T-helper 2 cell (primary cell): ENCODE measurements at places on chromosomes 3 and 15.

- no peak for DNase-seq
Measured at GRCh38 chr3:54192026-54192425, 69.7 kb downstream of the CACNA2D3 start.

DNA sequence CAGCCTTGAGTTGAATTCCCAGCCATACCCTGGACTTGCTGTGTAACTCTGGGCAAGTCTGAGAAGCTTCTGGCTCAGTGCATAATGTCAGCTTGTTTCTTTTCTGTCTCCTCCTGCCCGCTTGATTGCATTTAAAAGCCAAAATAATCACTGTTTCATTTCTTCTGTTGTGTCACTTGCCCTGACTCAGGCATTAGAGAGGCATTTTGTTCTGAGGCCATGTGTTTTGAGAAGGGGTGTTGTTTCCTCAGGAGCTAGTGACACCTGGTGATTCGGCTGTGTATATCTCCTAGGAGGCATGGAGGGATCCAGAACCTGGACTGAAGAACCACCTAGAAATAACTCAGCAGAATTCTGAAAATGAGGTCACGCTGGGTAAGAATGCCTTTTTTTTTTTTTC lies 16.0 kb downstream of the WDR73 start:
- DNase-seq, result peak; percentile 28

GRCh38 chr3:43388915-43389314 lies 102.6 kb downstream of the SNRK start:
- DNase-seq, result peak; percentile 38

- DNase-seq, result no peak
Measured at GRCh38 chr15:100863075-100863795, 16.4 kb upstream of the ALDH1A3 start.

DNA sequence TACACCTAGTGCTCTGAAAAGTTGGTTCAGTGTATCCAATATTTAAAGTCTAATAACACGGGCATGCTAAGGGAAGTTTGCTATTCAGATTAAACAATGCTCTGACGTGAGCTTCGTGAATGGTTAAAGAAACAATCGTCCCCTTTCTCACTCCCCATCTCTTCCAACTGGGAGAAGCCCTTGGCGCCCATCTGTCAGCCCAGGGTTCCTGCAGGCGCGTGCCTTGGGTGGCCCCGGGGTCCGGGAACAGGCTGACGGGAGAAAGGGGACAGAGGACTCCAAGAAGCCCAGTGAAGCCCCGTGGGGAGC lies 413 bp downstream of the SEC22C start:
- no peak for DNase-seq

- DNase-seq, result no peak
Measured at GRCh38 chr3:4943549-4943948, 35.7 kb upstream of the BHLHE40 start.

GRCh38 chr3:19399836-19400235 lies 251.5 kb downstream of the KCNH8 start:
- DNase-seq, result no peak

- no peak for DNase-seq
Measured at GRCh38 chr15:85351965-85352364, 28.4 kb upstream of the AKAP13 start.

GRCh38 chr3:134768837-134769236 lies 26.2 kb upstream of the EPHB1 start:
- no peak for DNase-seq

DNA sequence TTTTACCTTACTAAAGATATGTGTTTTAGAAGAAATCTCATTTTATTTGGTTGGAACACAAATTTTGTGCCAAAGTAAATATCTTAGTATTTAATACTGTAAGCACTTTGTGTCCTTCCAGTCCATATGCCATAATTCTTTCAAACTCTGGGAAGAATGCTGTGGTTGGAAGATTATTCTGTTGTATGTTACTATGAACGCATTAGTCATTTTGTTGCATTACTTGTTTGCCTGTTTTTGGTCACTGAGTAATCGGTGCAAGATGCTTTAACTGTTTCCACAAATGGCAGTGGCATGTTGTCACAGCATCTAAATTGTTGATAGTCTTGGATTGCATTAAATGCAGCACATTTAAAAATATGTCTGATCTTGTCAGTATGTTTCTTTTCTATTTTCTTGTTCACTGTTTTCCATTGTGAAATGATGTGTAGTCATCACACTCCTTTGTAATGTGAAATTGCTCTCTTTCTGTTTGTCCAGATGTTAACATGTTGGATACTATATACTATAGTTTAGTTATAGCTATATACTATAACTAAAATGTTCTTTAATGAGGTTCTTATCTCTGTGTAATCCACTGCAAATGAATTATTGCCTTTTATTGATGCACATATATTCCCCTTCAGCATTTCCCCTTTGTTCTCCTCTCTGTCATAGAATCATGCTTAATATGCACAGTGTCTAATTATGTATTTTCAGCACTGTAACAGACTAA lies 89.9 kb upstream of the FLNB start:
- DNase-seq, result no peak

DNA sequence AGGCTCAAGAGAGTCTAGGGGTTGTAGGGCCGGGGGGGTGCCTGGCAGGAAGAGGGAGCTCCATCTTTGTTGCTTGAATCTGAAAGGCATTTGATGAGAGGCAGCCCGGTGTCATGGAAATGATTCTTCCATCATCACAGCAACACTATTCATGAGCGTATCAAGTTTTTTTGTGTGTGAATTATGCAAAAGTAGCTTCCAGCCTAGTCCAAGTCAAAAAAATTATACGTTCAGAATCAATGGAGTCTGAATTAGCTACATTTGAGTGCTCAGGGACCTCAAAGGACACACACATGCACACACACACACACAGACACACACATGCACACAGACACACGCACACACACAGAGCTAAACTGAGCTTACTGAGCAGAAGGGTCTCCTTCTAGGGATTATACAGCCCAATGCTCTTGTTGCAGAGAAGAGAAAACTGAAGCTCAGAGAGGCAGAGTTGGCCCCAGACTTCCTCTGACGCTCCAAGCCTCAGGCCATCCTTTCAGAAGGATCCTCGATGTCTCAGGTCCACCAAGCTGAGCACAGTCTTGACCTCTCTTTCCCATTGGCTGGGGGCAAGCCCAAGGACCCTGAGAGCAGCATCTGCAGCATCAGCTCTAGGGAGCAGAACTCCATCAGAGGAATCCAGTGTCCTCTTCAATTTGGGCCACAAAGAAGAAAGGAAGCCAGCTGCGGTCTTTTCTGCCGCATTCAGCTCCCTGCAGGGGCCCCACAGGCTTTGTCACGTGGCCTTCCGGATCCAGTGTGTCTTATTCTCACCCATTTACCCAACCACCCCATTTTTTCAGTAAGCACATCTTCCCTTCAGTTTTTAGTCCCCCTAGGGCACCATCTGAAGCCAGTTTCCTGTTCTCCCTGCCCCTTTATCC lies 228.0 kb downstream of the UACA start:
- peak; percentile 32 for DNase-seq

GRCh38 chr3:102159810-102160451 lies 274.9 kb upstream of the ZPLD1 start:
- DNase-seq, result no peak

- no peak for DNase-seq
Measured at GRCh38 chr15:92155934-92156333, 237.7 kb upstream of the ST8SIA2 start.

GRCh38 chr3:58173669-58174398 lies 36.9 kb downstream of the DNASE1L3 start:
- no peak for DNase-seq

DNA sequence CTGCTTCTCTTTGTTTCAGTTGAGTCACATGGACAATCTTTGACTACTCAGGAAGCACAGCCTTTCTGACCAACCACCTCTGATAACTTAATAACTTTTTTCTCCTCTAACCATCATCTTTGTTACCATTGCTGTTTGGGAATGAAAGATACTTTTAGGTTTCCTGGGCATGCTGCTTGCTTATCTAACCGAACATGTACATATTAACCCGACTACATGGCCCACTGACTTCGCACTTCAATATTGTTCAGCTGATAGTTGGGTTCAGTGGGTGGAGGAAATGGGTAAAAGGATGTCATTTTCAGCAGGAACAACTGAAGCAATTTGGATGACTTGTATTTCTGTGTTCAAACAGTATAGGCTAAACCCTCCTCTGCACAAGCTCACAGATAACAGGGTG lies 214.3 kb downstream of the SQOR start:
- DNase-seq, result no peak

DNA sequence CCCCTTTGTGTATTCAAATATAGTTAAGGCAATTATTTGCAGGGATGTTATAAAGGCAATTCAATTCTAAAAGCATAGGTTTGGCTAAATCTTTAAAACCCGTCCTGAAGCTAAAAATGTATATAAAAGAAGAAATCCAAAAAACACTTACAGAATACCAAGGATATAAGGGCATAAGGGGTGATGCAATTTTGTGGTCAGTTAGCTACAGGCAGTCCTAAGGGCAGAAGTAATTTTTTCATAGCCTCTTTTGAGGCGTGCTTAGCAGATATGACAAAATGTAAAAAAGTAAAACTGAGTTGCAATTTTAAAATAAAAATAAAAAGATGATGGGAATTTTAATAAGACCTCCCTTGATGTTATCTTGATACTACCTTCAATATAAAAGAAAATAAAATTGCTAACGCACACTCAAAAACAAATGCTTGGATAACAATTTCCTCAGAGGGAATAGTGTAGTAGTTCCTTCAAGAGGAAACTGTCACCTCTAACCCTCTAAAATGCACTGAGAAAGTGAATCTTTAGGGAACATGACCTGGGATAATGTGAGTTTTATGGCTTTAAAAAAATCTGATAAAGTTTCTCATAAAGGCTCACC lies 104.2 kb downstream of the MYH15 start:
- DNase-seq, result no peak

DNA sequence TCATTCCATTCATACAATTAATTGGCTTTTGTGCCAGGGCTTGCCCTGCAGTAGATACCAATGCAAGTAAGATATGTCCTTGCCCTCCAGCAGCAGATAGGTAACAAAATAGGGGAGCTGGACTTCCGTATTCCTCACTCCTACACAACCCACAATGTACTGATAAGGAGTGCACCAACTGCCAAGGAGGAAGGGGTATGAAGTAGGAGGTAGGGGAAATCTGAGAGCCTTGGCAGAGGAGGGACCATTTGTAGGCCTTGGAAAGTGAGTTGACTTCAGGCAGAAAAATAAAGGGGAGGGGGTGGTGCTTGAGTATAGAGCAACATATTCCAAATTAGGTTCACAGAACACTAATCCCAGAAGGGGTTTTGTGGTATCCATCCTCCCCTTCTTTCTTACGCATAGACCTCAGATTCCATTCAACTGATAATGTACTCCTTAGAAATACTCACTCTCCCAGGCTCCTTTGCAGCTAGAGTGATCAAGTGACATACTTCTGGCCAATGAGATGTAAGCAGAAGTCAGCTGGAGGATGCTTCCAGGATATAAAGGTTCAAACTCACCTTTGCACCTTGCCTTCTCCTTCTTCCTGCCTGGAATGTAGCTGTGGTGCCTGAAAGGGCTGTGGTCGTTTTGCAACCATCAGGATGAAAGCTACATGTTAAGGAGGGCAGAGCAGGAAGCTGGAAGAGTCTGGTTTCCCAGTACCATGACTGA lies 127.1 kb upstream of the SMAD3 start:
- no peak for DNase-seq

DNA sequence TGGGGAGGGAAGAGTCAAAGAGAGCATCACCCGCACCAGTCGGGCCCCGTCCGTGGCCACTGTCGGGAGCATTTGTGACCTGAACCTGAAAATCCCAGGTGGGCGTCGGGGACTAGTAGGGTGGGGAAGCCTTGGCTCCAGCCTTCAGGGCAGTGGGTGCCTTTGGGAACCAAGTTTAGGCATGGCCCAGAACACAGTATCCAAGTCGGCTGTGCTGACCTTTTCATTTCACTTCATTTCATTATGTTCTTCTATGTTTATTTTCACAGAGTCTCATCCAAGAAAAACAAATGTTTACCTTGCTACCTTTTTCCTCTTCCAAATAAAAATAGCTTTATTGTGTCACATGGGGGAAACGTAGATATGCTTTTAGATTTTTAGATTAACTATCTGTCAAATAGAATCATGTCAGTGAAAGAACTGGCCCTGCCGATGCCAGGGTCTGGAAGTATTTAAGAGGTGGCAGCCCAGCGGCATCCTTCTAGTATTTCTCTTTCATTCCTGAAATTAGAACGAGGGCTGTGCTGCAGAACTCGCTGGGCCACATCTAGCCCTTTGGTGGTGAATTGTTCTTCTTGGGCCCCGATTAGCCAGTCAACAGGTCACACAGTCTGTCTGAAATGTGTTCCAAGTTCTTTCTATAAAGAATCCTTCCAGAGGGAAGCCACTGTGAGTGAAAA lies 60.5 kb downstream of the DNASE1L3 start:
- no peak for DNase-seq

- no peak for DNase-seq
Measured at GRCh38 chr3:105473521-105474223, 107.0 kb downstream of the ALCAM start.

- no peak for DNase-seq
Measured at GRCh38 chr3:105388176-105388575, 21.5 kb downstream of the ALCAM start.

GRCh38 chr3:19866751-19867347 lies 67.2 kb downstream of the EFHB start:
- DNase-seq, result no peak

DNA sequence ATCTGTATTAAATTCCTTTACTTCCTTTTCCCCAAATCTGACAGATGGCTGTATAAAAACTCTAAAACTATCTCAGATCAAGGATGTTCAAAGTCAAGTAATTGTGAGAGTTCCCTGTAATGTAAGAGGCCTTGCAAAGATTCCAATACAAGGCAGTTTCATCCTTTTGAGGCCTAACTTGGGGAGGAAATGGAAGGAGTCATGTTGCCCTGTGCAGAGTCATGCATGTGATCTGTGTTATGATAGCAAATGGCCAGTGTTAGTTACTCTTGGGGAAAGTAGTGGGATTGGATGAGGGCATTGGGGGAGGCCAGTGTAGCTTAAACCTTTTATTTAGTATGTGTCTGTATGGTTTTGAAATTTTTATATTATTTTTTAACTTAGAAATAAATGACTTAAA lies 23.7 kb upstream of the FBXL22 start:
- DNase-seq, result no peak

DNA sequence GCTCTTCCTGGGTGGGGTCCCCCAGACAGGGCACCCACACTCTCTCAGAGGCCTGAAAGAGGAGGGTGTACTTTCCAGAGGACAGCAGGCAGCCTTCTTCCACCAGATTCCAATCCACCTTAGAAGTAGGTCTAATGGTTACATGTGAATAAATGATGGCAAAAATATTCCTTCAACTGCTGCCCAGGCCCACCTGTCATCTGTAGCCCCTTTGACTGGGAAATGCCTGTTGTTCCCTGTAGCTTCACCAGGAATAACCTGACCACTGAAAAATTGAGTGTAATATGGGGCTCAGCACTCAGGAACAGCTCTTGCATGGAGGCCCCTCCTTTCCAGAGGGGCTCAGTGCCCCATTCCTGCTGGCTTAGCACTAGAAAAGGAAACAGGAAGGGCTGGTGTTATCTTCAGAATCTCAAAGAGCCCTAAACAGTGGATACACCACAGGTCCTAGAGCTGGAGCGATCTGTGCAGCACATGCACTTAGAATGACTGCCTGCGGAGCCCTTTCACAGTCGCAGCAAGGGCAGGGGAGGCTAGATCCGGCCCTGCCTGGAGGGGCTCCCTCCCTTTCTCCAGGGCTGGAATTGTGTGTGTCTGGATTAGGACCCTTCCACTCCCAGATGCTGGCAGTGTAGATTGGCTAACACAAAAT lies 32.1 kb downstream of the SLC22A14 start:
- DNase-seq, result no peak
